Anterior cingulate cortex (tissue), 58 donors: ENCODE measurements at places on chromosomes 4 and X.

- no peak for DNase-seq
Observed at GRCh38 chrX:135421932-135422809, at the start of gene SMIM10L2A. Gene SMIM10L2A, plus strand, starts transcription at chrX:135421944. Its CDS starts 188 bp downstream, at chrX:135422132.

- peak; percentile 7 for DNase-seq
Observed at GRCh38 chrX:50877310-50877709, 33.2 kb upstream of the BMP15 start.

DNA sequence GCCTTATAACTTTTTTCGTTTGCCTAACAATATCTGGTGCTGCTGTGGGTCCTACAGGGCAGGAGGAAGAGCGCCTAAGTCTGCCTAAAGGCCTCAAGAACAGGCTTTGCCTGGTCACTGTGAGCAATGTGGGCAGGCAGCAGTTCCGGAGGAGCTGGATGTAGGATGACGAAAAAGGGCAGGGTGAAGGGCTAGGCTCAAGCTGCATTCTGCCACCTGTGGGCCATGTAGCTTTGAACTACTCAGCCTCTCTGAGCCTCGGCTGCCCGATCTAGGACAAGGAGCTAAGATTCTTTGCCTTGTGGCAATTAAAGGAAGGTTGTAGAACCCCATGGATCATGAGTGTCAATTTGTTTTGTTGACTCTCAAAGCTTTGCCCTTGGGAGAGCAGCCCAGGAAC, 57.1 kb upstream of the MAMLD1 start:
- no peak for DNase-seq

GRCh38 chr4:47002580-47002979, 9.2 kb upstream of the GABRA4 start:
- DNase-seq = no peak

GRCh38 chr4:76275486-76276124, 24.1 kb downstream of the FAM47E start:
- no peak for DNase-seq

GRCh38 chrX:30887721-30888120, 1.3 kb downstream of the TAB3 start:
- no peak for DNase-seq

DNA sequence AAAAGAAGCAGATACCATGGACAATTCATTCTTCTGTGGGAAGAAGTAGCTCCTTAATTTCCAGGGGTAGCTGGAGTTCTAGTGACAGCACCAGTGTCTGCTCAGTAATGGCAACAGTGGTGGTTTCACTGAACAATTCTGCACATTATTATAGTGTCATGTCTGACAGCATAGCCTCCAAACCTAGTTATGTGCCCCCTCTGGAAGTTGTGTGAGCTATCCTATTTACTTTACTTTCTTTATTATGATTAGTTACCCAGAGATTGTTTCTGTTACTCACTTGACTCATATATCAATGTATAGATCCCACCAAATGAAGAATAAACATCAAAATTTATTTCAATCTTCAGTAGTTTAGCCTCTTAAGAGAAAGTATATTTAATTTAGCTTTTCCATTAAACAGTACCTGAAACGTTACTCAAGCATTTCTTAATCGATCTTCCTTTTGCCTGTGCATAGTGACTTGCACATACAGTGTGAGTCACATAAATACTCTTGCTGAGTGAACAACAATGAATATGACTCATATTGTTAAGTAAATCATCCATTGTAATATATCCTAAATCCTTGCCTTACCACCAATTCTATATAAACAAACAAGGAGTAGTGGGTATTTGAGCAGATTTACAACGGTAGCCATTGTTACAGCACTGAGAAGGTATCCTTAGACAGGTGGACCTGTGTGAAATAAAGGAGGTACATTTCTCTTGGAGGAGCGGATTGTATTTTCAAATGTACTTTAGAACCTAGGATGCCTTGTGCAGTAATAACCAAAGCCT, 534.7 kb downstream of the ANKRD50 start:
- DNase-seq = no peak

GRCh38 chr4:6188687-6189305, 11.6 kb downstream of the JAKMIP1 start:
- DNase-seq = peak; percentile 40

DNA sequence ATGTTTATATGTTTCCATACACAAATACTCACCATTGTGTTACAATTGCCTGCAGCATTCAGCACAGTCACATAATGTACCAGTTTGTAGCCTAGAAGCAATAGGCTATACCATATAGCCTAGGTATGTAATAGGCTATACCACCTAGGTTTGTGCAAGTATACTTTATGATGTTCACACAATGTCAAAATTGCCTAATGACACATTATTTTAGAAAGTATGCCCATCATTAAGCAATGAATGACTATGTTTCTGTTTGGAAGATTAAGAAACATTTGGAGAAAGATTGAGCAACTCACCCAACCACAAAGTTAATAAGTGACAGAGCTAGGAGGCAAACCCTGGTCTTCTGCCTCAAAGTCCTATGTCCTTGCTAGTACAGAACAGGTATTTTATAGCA, 96.8 kb upstream of the GRIA3 start:
- no peak for DNase-seq

DNA sequence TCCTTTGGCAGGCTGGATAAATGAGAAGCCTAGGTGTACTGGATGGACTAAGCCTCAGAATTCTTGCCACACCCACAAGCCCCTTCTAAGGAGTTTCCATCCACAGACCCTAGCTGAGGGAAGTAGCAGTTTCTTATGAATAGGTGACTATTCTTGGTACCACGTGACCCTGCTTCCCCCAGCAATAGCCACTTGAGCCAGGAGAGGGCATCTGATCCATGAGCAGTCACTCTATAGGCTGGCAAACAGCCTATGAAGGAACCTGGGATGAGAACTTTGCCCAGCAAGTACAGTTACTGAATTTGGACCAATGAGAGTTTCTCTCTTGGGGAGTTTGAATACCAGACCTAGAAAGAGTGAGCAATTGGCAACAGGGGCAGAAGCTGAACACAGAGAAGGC, 84.0 kb downstream of the RTL9 start:
- DNase-seq = no peak
